ENCODE measurements at places on chromosomes 16 and 17.

DNA sequence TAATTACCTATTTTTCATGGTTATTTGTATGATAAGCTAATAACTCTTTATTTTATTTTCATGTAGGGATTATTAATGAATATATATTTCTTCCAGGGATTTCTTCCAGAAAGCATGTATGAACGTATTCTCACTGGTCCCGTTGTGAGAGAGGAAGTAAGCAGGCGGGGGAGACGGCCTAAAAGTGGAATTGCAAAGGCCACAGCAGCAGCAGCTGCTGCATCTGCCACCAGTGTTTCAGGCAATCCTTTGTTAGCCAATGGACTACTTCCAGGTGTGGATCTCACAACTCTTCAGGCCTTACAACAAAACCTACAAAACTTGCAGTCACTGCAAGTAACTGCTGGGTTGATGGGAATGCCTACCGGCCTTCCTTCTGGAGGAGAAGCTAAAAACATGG lies 110.3 kb upstream of the RBL2 start:
- DNase-seq: no peak

DNA sequence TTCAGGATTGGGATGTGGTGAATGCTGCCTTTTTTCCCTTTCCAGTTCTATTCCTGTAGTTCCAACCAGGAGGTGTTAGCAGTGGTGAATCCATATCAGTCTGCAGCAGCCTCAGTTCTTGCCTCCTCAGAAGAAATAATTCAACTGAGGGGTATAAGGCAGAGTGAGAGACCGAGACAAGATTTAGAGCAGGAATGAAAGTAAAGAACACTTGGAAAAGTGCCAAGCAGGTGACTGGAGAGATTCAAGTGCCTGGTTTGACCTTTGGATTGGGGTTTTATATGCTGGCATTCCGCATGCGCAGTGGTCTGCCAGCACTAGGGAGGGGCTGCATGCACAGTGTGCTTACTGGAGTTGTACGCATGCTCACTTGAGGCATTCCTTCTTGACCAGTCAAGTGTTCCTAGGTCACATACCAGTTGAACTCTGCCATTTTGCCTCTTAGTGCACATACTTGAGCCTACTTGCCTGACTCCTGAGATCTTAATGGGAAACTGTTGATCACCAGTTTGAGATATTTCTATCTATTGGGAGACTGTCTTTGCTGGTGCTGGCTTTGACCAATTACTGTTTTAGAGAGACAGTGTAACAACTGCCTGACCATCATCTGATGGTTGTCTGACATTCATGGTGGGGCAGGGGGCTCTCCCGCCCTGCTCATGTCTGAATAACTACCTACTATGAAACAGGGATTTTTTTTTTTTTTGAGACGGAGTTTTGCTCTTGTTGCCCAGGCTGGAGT lies 680 bp upstream of the CCL15 start:
- no peak for DNase-seq

GRCh38 chr17:41695134-41695661 lies 6.5 kb downstream of the EIF1 start:
- DNase-seq: no peak

DNA sequence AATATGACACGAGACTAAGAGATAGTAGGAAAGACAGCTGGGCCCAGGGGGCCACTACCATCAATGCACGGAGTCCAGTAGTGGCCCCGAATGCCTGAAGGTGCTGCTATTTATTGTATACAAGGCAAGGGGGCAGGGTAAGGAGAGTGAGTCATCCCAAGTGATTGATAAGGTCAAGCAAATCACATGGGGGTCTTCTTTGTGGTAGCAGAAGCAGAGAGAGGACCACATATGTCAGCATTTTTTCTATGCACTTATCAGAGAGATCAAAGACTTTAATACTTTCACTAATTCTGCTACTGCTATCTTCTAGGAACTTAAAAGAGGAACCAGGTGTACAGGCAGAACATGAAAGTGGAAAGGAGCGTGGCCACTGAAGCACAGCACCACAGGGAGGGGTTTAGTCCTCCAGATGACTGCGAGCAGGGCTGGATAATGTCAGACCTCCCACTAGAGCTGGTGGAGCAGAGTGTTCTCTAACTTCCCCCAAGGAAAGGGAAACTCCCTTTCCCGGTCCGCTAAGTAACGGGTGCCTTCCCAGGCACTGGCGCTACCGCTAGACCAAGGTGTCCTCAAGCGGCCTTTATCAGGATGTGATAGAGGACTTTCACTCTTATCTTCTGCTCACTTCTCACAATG lies 26.4 kb upstream of the ARL4D start:
- DNase-seq: no peak

GRCh38 chr16:3830625-3831254 lies 49.8 kb downstream of the CREBBP start:
- no peak for DNase-seq

GRCh38 chr16:48607056-48607825 lies 2.7 kb downstream of the N4BP1 start:
- DNase-seq: no peak

GRCh38 chr17:61149862-61150362 lies 249.7 kb upstream of the TBX2 start:
- no peak for DNase-seq

DNA sequence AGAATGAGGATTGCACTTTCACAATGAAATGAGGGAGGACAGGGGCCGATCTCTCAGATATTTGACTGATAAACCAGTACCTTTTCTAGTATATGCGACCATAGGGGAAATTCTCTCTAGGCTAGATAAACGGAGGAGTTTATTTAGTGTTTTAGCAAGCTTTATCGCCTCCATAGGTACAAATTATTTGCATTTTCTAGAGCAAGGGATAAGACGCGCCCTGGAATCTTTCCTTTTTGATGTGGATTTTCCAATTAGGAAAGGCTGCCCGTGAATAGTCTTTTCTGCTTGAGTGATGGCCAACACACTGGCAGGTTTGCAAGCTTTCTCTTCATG lies 351 bp upstream of the GDPD1 start:
- no peak for DNase-seq

- peak; percentile 9 for DNase-seq
Measured at GRCh38 chr16:80231888-80232287, 308.9 kb upstream of the DYNLRB2 start.

- no peak for DNase-seq
Measured at GRCh38 chr17:78430892-78431691, 52.6 kb downstream of the PGS1 start.

DNA sequence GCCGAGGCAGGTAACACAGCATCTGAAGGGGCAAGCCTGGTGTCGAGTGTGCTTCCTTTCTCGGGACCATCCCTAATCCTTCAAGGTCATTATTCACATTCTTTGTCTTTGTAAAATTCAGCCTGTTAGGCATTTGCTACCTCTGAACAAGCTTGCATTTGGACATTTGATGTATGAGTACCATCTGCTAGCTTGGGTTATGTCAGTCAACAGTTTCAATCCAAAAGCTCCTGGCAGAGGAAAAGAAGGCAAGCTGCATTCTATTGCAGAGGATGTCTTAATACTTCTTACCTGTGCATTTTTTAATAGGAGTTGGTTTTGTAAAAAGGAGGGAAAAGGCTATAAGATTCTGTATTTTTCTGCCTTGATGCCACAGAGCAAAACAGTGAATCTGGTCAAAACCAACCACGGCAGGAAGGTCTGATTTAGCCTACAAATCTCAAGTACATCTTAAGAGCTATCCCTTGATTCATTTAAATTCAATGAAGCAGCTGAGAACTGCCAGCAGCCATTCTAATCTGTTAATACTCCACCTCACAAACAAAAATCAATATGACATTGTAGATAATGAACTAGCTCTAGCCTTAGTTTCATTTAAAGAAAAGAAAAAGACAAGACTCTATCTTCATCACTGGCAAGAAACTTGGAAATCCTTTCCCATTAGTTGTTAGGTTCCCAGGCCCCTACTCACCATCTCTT lies 39.0 kb downstream of the TEX2 start:
- no peak for DNase-seq

- no peak for DNase-seq
Measured at GRCh38 chr16:22240023-22240710, 34.1 kb downstream of the EEF2K start.

DNA sequence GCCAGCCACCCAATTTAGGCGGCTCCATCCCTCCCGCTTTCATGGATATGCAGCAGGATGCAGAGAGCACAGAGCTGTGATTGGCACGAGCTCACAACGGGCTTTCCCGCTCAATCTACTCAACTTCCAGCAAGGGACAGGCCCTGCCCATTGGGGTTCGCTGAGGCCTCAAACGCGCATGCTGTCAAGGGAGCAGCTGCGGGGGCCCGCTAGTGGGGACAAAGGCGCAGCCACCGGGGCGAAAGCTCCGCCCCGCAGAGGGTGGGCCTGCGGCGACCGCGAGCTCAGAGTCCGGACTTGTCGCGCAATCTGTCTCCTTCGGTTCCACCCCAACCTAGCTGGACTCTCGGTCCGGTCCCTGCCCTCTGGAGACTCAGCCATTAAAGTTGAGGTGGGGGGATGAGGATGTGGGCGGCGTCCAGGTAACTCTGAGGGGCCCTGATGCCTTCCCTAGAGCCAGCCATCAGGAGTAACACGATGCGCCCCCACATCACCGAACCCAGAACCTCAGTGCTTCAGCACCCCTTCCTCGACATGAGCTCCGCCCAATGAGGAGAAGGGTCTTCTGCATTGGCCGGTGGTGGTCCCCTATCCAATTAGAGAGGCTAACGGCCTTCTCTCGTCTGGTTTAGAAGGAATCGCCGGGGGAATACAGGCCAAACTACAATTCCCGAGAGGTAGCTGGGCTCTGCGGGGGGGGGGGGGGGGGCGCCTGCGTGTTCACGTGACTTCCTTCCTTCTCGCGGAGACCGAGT lies 489 bp upstream of the NFATC3 start:
- peak; percentile 86 for DNase-seq

DNA sequence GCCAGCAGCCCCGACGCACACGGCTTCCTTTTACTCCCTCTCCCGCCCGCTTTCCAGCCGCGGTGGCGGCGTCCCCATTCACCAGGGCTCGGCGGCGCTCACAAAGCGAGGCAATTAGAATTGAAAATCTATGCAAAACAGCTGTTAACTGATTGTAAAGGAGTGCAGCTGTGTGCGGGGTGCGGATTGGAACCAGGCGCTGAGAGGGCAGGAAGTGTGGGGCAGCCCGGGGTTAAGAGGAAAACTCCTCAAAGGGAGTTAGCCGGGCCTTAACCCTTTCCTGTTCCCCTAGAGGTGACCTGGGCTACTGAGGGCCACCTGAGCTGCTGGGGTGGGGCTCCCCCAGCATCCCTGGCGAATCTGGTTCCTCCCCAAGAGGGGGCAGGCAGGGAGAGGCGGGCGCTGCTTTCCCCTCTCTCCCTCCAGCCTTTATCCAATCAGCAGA lies 5.8 kb upstream of the GSE1 start:
- DNase-seq: no peak

- no peak for DNase-seq
Measured at GRCh38 chr17:68452724-68453290, 4.5 kb downstream of the WIPI1 start.

DNA sequence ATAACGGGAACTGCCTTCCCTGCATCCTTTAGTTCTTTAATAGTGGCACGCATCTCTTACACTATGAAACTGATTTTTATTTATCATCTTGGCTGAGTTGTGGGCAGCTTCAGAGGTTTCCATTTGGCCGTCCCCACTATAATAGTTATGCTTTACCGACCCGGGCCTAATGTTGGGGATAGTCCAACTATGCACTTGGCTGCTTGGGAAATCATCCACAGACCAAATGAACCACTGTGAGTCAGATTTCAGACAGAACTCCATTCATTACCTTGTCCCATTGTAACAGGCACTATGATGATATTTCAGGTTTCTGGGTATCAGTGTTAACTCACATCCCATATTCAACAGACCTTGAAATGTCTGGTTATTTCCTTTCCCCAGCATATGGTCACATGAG lies 6.1 kb upstream of the SLFN5 start:
- DNase-seq: no peak

DNA sequence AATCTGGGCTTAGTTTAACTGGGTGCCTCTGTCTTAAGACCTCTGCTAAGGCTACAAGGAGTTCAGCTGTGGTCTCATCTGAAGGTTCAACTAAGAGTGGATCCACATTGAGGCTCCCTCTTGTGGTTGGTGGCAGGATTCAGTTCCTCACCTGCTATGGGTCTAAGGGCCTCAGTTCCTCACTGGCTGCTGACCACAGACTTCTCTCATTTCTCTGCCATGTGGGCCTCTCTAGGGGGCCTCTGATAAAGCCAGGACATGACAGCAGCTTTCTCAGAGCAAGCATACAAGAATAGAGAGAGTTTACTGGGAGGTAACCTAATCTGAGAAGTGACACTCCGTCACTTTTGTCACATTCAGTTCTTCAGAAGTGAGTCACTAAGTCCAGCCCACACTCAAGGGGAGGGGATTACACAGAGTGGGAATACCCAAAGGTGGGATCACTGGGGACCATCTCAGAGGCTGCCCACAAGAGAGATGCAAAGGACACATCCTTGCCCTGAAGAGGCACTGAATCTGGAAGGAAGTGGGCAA lies 19.2 kb upstream of the ABAT start:
- DNase-seq: peak; percentile 12

DNA sequence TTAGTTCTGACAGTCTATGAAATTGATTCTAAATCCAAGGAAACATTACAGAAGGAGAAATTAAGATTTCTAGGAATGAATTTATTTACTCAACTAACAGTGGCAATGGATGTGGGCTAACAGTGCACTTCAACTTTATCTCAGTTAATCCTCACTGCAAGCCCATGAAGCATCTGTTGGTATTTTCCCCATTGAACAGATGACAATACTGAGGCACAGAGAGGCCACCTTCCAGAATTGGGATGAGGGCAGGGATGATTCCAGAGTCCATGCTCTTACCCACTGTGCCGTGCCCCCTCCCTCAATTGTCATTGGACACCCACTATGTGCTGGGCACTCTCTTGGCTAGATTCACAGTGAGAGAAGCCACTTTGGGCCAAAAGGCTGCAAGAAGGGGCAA lies 89.0 kb downstream of the XYLT1 start:
- DNase-seq: no peak

GRCh38 chr17:62737513-62737912 lies 70.6 kb downstream of the MARCHF10 start:
- DNase-seq: no peak

DNA sequence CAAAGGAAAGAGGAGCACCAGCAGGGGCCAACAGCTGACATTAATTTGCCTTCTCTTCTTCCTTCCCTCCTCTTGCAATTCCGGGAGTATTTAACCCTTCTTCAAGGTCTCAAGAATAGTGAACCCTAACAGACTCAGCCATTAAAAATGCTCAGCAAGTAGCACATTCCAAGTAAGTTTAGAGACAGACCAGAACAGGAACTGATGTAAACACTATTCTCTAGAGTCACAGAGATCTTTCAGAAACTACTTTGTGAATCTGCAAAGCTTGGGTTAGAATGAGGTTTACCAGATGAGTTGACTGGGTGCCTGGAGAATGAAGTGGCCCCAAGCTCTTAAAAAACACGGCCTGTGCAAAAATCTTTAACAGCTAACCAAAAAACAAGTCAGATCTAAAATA lies 50.9 kb downstream of the TEX2 start:
- no peak for DNase-seq
